ENCODE measurements at places on chromosomes 2 and 18.

DNA sequence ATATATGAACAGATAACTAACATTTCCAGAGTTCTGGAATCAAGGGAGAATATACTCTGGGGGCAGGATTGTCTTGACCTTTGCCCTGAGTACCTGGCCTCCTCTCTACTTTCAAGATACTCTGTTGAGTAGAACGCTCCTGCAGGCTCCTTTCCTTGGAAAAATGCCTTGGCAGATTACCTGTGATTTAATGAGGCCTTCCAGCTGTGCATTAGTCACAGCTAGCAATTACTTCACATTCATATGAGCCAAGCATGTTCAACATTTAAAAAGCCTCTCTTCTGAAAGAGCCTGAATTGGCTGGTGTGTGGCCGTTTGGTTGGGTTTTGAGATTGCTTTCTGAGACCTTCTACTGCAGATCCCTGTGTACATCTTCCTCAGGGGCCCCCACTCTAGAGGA lies 142.2 kb downstream of the PLCL1 start:
- no peak for DNase-seq

DNA sequence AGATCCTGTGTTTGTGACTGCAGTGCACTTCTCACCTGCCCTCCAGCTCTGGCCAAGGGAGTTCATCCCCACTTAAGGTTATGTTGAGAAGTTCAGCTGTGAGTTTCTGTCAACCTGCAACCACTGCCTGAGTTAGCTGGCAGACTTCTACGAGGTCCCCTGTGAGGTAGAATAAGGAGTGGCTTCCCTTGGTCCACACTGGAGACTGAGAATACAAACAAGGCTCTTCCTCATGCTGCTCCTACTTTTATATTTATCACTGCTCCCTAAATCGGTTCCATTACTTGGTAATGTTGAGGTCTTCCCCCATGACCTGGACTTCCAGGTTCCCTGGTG lies 353.2 kb upstream of the CWC22 start:
- DNase-seq = no peak

- no peak for DNase-seq
Observed at GRCh38 chr18:3816610-3817363, 366.8 kb downstream of the TGIF1 start.

GRCh38 chr18:24208270-24209035 lies 69.6 kb downstream of the CABYR start:
- DNase-seq = no peak

- DNase-seq = no peak
Observed at GRCh38 chr2:29719639-29720038, 201.7 kb downstream of the ALK start.

- no peak for DNase-seq
Observed at GRCh38 chr2:209322041-209322440, 101.8 kb upstream of the MAP2 start.

DNA sequence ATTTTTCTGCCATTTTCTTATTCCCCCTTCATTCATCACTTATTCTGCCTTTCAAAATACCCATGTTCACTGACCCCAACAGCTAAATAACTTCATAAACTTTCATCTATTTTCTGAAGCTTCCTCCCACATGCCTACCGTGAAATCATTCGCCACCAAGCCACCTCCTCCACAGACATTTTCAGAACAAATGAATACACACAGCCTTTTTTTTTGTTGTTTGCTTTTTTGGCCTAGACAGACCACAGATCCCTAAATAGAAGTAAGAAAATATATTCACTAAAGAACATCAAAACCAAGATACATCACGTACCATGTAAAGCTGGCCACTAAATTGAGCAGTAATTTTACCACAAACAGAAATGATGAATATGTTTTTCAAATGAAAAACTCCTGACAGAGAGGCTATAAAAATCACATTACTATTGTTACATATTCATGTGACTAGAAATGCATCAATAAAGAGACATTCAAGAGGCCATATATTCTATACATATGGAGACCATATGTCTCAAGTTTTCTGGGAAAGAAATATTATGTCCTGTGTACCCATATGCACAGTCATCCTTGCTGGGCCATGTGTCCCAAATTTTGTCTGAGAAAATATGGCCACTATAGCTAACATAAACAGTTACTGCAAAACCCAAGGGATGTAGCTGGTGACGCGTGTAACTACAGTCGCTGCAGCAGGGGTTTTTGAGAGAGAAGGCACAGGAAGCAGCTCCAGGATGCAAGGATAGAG lies 200.3 kb downstream of the FBXO15 start:
- no peak for DNase-seq

GRCh38 chr2:127678991-127679390 lies 3.7 kb upstream of the LIMS2 start:
- DNase-seq = no peak

DNA sequence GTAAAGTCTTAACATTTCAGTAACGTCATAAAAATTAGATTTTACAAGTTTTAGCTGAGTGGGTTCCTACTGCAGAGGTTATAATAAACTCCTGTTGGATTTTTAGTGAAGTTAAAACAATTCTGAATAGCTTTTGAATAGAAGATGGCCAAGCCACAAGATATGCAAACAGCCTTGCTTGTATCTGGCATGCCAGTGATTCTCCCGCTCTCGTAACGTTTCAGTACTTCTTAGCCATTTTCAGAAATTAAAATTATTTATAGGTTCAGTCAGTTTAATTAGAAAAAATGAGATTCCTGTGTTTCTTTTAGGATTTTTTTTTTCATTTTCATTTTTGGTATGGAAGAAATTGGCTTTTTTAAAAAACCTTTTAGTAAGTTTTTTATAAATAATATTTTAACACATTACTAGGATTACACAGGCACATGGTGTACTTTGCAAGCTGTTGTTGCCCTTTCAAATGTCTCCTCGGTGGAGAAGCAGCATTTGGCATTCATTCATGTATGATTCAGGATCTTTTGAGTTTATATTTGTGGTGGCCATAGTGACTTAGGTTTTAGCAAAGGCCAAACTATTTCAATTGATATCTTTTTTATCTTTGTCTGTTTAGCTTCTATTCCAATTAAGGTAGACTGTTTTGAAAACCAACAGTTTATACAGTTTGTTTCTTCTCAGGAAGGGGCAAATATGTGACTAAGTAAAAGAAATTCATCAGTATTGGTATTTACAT lies 30.6 kb upstream of the RND3 start:
- no peak for DNase-seq

DNA sequence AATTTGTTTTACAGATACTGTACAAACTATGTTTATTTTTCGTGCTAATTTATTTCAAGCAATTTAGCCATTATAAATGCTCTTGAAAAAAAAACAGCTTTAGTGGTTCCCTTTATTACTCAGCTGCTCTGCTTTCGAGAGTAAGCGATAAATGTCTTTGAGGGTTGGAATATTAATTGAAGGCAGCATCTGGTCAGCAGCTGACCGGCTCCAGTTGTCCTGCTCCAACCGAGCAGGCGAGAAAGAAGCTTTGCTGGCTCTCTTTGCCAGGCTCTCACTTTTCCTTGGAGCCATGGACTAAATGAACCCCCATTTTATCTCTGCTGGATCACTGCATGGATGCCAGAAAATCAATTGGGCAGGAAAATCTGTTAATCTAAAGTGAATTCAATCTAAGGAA lies 147.4 kb downstream of the LNPK start:
- no peak for DNase-seq

DNA sequence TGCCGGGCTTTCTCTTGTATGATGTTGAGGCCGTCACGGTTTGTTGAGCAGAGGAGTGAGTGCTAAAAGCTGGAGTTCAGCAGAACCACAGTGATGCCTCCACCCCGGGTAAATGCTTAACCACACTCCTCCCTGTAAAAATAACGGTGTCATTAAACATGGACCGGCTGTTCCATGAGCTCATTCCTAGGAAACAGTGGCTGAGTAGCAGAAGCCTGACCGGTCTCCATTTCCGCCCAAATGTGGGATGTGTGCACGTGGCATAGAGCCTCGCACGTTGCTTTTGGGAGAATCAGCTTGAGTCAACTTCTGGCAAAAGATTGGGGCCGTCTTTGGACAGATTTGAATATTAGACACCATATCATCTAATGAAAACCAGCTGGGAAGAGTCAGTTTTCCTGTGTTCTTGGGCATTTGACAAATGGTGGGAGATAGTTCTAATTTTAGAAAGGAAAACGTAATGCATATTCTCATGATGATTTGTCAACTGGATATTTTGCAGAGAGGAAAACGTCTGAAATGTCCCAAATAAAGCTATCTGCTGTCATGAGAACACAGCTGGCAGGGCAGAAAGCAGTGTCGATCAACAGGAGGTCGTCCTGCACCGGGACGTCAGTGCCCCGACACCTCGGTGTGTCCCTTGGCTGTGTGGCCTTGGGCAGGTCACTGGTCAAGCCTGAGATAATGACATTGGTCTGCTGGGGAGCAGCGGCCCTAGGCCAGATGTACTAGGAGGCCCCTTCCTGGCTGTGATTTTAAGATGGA lies 42.4 kb downstream of the LRRFIP1 start:
- DNase-seq = no peak

DNA sequence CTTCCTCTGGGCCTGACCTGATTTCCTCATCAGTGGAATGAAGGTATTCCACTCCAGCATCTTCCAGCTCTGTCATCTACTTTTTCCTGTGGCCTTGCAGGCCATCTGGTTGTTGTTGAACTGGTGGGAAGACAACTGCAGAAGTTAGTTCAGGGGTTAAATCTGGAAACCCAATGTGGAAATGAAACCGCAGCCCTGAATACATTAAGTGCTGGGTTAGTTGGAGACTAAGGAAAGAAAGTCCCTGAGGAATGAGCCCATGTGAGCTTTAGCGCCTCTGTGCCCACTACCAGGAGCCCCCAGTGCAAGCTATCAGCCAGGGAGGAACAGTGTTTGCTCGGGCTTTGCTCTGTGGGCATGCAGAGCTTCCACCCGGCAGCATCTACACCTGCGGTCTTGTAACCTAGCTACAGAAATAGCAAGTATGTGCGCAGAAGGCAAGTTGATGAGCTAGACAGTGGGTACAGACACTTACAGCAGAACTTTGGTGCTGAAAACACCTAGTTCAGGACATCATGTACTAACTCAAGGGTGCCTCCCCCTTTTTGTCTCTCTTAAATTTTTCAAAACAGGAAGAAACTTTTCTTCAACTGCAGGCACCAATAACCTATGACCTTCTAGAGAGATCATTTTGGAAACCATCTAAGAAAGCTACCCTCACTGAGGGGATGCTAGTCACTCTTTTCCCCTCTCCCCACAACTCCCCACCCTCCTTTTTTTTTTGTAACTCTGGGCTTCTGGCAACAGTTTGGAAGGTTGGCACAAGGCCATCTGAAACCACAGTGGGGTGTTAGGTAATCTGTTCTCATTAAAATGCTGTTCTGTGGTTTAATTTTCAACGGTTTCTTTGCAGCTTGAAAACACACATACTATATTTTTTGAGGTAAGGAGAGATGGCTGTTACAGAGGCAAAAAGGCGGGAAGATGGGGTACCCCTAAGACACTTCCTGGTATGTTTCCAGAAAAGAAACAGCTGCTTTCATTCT lies 18.3 kb upstream of the CXCR4 start:
- peak; percentile 58 for DNase-seq

DNA sequence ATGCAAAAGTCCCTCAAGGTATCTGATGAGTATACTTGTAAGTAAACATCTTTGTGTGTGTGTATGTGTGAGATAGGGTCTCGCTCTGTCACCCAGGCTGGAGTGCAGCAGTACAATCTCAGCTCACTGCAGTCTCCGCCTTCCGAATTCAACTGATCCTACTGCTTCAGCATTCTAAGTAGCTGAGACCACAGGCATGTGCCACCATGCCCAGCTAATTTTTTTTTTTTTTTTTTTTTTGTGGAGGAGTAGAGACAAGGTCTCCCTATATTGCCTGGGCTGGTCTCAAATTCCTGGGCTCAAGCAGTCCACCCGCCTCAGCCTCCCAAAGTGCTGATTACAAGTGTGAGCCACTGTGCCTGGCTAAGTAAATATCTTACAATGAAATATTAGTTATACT lies 23.2 kb downstream of the ADAM17 start:
- DNase-seq = no peak

GRCh38 chr2:208552943-208553342 lies 146.4 kb downstream of the PTH2R start:
- DNase-seq = no peak

DNA sequence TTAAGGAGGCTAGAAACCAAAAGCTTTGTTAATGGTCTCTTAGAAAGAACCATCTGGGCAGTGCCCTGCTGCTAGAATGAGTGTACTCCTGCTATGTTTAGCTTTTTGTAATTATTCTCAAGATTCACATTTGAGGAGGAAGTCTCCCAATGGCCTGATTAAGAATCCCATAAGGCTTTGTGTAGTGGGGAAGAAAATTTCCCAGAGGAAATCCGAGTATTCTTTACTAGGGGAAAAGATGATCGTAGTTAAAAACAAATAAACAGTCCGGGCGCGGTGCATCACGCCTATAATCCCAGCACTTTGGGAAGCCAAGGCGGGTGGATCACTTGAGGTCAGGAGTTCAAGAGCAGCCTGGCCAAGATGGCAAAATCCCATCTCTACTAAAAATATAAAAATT lies 117.9 kb downstream of the PTRHD1 start:
- no peak for DNase-seq
